ENCODE measurements at places on chromosomes 7 and 10.

GRCh38 chr7:34844406-34844805 lies 186.4 kb downstream of the NPSR1 start:
- no peak for DNase-seq

- DNase-seq = peak; percentile 69
Observed at GRCh38 chr7:107201795-107202450, 33.1 kb downstream of the HBP1 start.

GRCh38 chr7:157993406-157994105 lies 594.1 kb downstream of the PTPRN2 start:
- DNase-seq = no peak

DNA sequence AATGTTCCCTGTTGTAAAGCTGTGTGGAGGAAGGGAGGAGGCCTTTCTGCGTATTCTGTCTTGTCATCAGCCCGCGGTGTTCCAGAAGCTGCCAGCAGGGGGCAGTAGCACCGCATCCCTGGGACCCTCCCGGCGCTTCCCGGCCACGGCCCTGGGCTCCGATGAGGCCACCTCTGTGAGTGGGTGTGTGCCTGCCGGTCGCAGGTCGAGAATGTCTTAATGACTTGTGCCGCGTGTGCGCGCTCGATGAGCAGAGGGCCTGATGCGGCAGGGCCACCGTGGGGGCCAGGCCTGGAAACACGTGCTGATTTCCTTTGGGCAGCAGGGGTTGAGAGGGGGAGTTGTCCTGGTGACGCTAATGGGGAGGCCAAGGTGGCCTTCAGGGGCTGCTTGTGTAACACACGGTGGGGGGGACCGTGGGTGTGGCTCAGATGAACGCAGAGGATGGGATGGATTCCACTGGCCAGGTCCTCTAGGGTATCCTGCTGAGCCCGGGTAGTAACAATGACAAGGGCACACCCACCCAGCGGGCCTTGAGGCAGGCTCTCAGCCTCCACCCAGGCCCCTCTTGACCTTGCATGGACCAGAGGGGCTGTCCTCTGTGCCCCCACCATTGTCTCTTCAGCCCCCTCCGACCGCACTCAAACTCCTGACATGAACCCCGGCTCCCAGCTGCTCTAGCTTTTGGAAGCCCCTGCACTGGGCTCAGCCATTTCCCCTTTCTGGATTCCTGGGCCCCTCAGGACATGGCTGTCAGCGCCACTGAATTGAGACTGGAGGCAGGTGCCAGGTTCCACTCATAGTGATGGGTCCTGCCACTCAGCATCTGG lies 135.9 kb upstream of the PODXL start:
- peak; percentile 67 for DNase-seq

DNA sequence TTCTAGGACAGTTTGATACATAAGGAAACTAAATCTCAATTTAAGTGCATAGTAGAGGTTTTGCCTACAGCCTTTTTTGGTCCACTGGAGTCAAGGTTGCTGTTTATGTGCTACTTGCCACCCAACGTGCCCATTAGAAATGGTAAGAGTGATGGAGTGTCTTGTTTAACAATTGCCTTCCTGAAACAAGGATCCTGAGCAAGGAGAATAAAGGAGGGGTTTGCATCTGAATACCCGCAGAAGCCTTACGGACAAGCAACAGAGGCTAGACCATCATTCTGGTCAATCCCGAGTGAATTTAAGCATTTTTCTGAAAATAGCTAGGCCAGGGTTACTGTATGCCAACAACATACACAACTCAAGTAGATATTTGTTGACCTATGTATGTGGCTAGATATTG lies 63.6 kb downstream of the MARCHF5 start:
- DNase-seq = no peak

Measured in erythroblast (primary cell).